ENCODE measurements at places on chromosomes 4 and X.

- DNase-seq, result no peak
These were observed 67.5 kb upstream of the DDX60 start for GRCh38 chr4:168386002-168386401.

DNA sequence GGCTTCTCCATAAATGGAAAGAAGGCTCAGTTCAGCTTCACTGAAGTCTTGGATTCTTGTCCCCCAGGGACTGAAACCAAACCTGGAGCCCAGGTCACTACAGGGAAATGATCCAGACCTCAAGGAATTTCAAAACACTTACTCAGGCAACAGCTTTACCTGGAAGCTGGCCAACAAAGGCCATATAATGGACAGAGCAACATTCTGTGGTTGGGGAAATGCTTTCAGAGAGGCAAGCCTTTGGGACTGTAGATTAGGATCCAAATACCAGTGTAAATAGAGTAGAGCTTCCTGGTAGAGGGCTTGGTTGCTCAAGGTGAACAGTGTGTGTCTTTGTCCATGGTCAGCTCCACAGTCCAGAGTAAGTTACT, 57.0 kb upstream of the PROM1 start:
- no peak for DNase-seq

- DNase-seq, result no peak
These were observed 22.3 kb downstream of the GRIA2 start for GRCh38 chr4:157242871-157243270.

GRCh38 chr4:17324386-17324830, 187.5 kb downstream of the QDPR start:
- no peak for DNase-seq

DNA sequence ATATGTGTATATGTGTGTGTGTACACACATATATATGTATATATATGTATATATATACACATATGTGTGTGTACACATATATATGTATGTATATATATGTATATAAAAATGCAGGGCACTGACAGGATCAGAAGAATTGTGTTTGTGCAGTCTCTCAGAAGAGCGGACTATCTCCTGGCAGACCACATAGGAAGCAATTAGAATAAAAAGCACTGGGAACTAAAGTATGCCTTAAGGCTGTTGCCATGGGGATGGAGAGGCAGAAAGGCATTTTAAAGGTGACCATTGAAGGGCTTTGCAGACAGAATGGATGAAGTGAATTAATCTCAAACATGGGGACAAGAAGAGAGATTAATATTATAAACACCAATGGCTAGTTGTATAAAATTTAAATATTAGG, 33.7 kb upstream of the USP51 start:
- no peak for DNase-seq

DNA sequence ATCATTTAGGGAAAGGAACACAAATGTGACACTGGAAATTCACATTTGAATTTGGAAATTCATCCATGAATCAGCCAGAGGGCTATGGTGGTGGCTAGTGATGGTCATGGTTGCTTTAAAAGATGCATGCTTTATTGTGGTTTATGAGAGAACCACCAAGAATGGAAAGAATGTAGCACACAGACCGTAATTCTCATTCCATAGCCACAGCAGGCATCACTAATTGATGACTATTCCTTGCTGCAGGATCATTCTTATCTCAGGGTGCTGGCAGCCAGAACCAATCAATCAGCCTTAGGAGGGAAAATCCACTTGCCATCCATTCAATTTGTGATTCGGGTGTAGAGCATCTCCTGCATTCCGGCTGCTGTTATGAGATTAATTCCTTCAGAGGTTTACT, 115.6 kb downstream of the DHRSX start:
- no peak for DNase-seq

- no peak for DNase-seq
These were observed 51.0 kb upstream of the NHSL2 start for GRCh38 chrX:71859637-71860036.

- no peak for DNase-seq
These were observed 66.9 kb downstream of the ARHGEF38 start for GRCh38 chr4:105619188-105619931.

- DNase-seq, result peak; percentile 30
These were observed 60.0 kb downstream of the ATP8A1 start for GRCh38 chr4:42596918-42597317.

DNA sequence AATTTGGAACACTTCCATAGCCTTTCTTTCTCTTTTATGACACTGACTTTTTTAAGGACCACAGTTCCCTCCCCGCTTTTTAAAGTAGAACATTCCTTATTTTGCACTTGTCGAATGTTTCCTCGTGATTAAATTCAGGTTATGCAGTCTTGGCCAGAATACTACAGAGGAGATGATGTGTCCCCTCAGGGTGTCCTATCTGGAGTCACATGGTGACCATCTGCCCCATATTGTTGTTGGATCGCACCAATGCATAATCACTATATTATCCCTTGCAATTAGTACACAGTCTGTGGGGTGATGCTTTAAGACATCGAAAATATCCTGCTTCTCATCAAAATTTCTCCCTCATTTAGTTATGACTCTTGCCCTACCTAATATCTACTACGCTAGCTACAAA, 27.4 kb downstream of the WDFY3 start:
- DNase-seq, result no peak

GRCh38 chr4:74570095-74570494, 125.2 kb downstream of the AREG start:
- no peak for DNase-seq

DNA sequence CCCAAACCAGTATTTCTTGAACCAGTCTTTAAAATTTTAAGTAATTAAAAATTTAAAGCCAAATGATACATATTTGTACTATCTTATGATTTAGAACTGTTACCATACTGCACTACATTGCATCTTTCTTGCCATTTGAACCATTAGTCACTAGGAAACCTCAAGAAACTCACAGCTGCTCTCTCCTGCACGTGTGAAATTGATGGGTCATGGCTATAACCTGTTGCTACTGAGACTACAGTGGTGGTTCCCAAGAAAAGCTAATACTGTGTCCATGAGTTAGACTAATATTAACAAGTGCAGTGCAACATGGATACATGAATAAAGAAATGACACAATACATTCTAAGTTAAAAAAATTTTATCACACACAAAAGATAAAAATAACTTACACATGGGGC, 88.4 kb downstream of the PDE5A start:
- no peak for DNase-seq

DNA sequence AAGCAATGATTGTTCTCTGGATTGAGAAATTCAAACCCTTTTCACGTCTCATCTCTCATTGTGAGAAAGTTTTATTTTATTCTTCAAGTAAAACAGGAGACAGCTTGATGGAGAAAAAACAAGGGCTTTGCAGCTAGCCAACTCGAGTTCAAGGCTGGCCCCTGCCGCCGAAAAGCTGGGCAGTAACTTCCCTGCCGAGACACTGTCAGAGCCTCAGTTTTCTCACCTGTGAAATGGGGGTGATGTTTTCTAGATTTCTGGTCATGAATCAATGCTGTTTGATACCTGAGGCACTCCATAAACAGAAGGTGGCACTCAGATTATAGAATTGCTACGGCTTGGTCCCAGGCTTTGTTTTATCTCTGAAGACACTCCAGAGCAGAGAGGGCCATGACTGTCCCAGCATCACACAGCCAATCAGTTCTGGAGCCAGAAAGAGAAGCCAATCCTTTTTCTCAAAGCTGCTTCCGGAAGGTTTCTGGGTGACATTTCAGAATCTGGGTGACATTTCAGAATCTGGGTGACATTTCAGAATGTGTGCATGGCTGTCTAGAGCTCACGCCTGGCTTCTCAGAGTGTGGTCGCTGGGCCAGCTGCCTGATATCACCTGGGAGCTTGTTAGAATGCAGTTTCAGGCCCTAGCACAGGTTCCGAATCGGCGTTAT, 33.2 kb downstream of the HMX1 start:
- DNase-seq, result no peak

DNA sequence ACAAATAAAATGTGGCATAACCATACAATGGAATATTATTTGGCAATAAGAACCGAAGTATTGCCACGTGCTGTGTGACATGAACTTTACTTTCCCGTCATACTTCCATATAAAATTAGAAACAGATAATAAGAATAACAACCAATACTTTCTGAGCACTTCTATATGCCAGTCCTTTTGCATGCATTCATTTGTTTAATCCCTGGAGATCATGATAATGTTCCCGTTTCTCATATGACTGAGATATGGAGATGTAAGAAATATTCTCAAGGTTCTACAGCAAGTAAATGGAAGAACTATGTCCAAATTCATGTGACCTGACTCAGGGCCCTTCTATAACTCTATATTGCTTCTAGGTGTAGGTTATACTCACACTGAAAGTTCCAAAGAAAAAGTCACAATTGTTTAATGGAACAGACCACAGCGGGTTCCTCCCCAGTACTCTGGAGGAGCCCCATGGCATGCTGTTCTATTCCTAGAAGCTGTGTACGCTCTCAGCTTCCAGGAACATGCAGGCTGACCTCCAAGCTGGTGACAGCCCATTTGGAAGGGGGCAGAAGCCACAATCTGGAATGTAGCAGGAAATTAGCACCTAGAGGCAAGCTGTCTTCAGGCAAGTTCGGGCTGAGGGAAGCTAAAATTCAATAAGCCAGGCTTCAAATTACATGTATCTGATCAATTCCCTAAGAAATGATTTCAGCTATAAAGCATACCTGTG, 31.5 kb downstream of the QDPR start:
- no peak for DNase-seq

GRCh38 chr4:46674326-46674725, 234.7 kb downstream of the COX7B2 start:
- no peak for DNase-seq

DNA sequence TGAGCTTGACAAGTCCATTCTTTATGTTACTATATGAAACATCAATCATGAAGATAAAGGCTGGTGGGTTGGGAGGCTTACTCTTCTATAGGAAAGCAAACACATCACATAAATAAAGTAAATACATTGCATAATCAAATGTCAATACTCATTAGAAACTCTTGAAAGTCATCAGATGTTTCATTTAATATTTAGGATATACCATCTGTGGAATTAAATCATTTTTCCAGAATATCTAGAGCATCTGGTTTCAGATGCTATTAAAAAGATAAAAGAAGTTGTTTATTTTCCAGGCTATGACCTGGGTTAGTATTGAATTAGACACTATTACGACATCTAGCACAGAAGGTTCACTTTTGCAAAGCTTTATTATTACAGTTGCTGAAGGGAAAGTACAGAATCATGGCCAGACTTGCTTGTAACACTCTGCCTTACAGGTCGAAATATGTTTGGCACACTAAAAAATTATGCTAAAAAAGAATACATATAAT, 72.6 kb downstream of the METTL14 start:
- no peak for DNase-seq

DNA sequence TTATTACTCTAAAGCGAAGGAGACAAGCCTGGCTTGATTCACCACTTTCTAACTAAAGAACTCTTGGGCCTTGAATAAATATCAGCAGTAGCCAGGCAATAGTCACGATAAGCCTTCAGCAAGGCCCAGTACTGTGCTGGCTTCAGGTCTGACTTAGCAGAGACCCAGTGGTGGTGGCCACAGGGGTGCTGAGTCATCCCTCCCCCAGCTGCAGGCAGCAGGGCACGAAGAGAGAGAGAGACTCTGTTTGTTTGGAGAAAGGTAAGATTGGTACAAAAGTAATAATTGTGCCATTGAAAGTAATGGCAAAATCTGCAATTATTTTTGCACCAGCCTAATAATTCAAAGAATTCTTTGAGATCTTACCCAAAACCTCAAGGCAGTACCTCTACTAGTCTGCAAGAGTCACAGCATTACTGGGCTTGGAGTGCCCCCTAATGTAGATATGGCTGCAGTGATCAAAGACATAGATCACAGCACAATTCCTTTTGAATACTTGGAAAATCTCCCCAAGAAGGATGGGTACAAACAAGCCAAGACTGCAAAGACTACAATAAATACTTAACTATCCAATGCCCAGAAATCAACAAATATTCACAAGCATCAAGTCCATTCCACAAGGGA, 159.5 kb upstream of the USP38 start:
- no peak for DNase-seq

DNA sequence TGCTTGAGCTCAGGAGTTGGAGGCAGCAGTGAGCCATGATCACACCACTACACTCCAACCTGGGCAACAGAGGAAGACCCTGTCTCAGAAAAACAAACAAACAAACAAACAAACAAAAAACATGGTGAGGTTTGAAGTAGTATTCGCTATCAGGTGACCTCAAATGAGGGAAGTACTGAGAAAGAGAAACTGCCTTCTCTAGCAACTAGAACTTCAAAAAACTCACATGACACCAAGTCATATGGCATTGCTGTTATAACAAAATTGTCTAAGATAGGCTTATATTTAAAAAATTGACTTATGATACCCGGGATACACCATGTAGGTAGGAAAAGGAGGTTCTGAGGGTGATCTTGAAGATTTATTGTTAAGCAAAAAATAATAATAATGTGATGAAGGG, 10.3 kb downstream of the MPP1 start:
- DNase-seq, result no peak

DNA sequence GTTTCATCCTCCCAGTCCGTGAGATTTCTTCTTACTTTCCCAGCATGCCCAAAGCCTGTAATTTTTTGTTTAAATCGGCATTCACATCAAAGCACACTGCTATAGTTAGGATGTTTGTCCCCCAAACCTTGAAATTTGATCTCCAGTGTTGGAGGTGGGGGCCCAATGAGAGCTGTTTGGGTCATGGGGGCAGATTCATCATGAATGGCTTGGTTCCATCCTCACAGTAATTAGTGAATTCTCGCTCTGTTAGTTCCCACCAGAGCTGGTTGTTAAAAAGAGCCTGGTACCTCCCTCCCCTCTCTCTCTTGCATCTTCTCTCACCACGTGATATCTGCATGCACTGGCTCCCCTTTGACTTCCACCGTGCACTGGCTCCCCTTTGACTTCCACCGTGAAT, 40.5 kb upstream of the PGRMC2 start:
- no peak for DNase-seq

DNA sequence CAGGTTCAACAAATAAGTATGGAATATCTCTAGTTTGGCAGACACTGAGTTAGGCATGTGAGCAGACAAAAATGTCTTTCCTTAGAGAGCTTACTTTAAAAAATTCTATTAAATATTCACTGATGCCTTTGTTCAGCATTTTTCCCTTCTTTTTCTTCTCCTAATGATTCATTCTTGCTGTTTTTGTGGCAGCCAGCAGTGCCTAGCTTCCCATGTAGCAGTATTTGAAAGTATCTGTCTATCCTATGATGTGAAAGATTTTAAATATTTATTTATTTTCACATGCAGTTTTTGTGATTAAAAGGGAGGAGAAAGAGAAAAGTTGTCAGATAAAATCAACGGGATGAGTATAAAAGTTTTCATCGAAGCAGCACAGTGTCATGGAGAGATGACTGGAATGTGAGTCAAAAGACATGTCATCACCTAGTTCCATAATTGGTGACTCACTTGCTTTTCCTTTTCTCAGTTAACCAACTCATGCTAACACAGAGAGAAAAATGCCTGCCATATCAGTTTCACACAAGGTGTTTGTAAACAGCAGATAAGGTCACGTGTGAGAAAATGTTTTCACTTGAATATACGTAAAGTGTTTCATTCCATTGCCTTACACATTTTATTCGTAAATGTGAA, 69.8 kb downstream of the BMPR1B start:
- no peak for DNase-seq

DNA sequence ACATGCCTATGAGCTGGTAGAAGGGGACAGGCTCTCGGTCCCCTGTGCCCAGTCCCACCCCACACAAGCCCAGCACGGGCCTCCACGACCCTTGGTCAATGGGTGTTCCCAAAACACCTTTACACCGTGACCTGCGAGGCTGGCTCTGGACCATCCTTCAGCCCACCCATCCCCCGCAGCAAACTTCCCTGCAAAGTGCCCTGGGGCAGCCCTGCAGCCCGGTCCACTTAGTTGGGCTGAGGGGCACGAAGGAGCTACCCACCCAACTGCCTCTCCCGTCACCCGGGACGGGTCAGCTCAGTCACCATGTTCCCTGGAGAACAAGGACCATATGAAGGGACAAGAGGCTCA, 23.4 kb downstream of the WDR1 start:
- no peak for DNase-seq

Data from NCI-H1436 treated with DMSO at 0.1 percent for 48 hours (cell line).